ENCODE measurements at places on chromosomes 7 and 10.

DNA sequence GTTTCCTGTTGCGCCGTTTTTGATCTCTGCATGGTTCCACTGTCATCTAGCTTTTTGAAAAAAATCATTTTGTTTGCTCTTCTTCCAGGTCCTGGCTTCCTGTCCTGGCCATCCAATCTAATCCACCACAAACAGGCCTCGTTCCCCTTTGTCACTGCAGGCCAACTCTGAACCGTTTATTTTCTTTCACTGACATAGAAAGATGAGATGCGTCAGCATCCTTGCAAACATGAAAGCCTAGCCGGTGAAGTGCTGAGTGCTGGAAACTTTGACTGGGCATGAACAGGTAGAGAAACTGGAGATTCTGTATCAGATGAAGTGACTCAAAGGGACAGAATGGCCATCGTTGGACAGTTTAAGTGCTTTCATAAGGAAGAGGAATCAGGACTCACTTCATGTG lies 1247.8 kb downstream of the TYW1 start:
- no peak for DNase-seq

DNA sequence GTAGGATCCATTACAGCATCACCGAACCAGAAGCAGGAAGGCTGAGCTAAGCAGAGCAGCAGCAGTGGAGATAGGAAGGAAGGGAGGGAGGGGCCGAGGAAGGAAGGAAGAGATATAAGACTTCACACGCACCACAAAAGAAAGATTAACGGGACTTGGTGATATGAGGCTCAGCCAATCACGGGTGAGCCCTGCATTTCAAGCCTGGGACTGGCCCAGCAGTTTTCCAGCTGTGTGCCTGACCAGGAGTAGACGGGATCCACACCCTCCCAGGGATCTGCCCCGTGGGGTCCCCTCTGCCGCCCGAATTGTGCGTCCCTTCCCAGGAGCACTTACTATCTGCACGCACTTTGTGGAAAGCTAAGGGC lies 16.2 kb downstream of the ATG9B start:
- DNase-seq = no peak

DNA sequence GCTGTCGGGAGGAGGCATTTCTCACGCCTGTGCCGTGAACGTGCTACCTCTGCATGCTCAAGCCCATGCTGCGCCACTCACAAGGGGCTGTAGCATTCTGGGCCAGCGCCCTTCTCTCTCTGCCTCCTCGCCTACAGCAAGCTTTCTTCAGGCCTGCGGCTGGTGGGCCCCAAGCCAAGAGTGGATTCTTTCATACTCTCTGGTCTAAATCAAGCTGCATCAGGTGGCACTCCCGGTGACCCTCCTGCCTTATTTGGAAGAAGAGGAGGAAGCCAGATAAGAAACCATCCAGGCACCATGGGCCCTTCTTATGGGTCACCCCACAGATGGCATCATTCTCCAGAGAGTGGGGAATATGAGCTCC lies 86.7 kb upstream of the DUSP5 start:
- no peak for DNase-seq

GRCh38 chr7:17144322-17144721 lies 154.1 kb upstream of the AHR start:
- DNase-seq = peak; percentile 37

DNA sequence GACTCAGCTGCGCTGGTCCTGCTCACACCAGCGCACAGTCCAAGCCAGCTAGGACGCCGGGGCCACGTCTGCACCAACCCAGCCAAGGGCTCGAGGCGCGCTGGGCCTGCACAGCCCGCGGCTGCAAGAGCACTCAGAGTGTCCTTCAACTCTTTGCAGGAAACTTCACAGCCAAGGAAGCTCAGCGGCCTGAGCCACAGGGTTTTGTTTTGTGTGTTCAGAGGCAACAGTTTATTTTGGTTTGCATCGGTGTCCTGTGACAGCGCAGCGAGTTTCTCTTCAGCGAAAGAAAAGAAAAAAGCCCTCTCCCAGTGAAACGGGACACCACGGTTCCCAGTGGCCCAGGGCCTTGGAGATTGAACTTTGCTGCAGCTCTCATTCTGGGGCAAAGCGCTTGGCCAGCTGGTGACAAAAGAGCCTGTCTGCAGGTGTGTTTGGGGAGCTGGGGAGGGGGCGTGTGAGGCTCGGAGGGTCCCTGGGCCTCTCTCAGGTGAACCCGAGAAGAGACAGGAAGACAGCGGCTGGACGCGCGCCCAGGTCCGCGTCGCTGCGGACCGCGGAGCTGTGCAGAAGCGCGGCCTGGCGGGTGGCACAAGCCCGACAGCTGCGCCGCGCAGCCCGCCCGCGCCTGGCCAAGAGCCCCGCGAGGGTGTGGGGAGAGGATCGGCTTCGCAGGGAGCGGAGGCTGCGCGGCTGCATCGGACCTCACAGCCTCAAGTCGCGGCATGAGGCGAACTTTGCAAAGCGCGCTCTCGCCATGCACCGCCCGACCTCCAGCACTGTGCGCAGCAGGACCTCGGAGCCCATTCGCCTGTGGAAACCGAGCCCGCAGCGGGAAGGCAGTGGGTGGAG lies 922 bp downstream of the CXCL12 start:
- DNase-seq = no peak

DNA sequence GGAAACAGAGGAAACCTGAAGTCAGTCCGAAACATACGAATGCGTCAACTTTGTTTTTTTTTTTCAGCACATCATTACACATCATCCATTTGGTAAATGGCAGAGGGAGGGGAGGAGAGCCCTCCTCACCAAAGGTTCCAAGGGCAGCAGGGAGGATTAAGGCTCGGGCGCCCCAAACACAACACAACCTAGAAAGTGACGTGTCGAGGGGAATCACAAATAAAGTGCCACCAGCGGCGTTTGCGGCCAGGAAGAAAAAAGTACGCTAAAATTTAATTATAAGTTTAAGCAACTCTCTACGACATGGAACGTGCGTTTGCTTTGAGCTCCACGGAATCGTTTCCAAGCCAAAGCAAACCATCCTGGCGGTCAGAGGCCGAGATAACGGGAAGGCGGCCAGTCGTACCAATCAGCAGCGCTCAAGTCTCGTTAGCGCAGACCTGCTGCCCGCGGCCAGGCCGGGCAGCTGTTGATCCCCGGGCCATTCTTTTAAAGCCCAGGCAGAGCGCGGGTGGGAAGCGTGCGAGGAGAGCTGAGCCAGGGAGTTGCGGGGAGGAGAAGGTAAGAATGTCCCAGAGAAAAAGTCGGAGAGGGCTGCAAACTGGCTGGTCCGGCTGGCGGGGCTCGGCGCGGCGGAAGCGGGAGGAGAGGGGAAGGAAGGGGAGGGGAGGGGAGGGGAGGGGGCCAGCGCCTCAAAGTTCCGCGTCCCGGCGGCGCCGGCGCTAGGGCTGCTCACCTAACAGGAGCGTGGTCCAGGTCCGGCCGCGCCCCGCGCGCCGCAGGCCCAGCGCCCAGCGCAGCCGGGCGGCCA lies 719 bp downstream of the DPY19L1 start:
- peak; percentile 38 for DNase-seq

DNA sequence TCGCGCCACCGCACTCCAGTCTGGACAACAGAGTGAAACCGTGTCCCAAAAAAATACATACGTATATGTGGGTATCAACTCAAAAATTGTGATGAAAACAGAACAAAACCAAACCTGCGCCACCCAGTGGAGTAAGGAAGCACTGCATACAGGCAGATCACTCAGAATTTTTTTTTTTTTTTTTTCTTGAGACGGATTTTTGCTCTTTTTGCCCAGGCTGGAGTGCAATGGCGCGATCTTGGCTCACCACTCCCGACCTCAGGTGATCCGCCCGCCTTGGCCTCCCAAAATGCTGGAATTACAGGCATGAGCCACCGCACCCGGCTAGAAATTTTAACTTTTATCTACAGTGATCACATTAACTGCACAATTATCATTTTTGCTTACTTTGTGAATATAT lies 9.1 kb upstream of the TMEM236 start:
- peak; percentile 27 for DNase-seq

GRCh38 chr7:104861729-104862390 lies 152.1 kb upstream of the KMT2E start:
- no peak for DNase-seq

- DNase-seq = no peak
Observed at GRCh38 chr10:88651101-88651551, 13.1 kb upstream of the LIPF start.

GRCh38 chr7:37441386-37441760 lies 7.3 kb downstream of the ELMO1 start:
- peak; percentile 36 for DNase-seq

GRCh38 chr7:114082642-114083165 lies 163.9 kb upstream of the PPP1R3A start:
- DNase-seq = no peak

DNA sequence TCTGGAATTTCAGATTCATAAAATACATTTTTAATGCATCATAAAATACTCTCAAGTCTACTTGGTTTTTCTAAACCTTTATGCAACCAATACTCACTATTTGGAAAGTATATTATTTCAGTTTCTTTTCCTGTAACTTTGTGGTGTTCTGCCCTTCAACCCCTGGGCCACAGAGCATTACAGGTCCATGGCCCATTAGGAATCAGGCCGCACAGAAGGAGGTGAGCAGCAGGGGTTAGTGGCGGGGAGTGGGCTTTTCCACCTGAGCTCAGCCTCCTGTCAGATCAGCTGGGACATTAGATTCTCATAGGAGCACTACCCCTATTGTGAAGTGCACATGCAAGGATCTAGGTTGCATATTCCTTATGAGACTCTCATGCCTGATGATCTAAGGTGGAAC lies 9.7 kb downstream of the SNX13 start:
- no peak for DNase-seq

DNA sequence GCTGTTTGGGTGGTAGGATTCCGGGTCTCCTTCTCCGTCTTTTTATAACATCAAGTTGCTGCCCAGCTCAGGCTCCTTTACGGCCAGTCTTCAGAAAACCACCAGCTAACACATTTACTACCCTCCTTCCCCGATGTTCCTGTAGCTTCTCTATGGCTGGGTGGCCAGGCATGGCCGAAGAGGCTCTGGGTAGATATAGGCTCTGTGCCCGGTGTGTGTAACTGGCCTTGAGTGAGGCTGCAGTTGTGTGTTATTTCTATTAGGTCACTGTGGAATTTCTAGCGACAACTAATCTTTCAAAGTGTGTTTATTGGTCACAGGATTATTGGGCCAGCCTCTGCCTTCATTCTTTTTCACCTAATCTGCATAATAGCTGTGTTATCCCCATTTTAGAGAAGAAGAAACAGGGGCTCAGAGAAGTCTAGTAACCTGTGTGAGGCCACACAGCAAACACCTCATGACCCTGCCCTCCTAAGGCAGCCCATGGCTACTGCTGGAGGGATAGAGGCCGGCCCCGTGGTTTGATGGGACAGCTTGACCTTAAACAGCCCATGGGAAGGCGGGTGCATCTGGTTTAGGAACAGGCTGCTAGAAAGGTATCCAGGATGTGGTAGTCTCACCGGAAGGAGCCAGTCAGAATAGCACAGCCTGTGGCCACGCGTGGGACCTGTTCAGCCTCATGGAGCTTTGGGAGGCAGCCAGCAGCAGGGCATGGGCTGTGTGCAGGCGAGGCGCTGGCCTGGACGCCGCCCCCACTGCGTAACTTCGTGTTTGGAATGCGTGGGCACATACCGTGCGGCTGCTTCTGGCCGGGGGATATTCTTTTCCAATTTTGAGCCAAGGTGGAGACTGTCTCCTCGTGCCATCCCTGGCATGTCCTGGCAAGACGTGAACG lies 29.7 kb downstream of the HTRA1 start:
- no peak for DNase-seq

DNA sequence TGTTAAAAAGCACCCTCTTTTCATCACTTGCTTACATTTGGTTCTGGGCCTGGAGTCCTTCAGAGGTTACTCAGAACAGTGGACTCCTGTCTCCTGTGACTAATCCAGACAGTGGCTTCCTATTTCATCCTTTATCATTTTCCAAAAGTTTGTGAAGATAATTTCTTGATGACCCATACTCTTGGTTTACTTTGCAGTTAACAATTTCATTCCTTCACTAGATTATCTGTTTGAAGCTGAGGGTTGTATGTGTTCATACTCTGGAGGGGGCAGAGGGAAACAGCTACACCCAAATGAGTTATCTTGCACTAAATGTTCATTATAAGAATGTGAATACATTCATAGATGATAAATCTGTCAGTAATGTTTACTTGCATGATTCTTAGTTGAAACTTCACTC lies 124.7 kb downstream of the ZNF248 start:
- DNase-seq = no peak

GRCh38 chr7:22860337-22860736 lies 37.7 kb upstream of the TOMM7 start:
- DNase-seq = no peak

GRCh38 chr10:103917302-103918052 lies 507 bp downstream of the STN1 start:
- no peak for DNase-seq

- DNase-seq = peak; percentile 69
Observed at GRCh38 chr10:46284286-46285229, 2.2 kb upstream of the ANTXRL start.

GRCh38 chr10:130857631-130858295 lies 453.8 kb downstream of the TCERG1L start:
- no peak for DNase-seq

- no peak for DNase-seq
Observed at GRCh38 chr7:109713366-109713765, 1143.7 kb downstream of the DNAJB9 start.

DNA sequence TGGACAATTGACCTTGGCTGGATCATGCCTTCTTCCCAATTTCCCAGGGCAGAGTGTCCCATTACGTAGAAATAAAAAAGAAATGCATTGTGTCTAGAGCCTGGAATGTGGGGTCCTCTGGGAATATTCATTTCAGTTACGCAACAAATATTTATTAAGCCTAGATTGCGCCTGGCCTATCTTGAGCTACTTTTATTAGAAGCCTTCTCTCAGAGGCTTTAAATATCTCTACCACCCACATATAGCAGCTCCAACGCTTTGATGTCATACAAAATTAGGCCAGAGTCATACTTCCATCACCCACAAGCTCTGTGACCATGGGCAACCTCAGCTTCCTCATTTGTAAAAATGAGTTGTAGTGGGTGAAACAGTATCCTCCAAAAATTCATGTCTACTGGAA lies 24.9 kb upstream of the CARD11 start:
- DNase-seq = no peak

DNA sequence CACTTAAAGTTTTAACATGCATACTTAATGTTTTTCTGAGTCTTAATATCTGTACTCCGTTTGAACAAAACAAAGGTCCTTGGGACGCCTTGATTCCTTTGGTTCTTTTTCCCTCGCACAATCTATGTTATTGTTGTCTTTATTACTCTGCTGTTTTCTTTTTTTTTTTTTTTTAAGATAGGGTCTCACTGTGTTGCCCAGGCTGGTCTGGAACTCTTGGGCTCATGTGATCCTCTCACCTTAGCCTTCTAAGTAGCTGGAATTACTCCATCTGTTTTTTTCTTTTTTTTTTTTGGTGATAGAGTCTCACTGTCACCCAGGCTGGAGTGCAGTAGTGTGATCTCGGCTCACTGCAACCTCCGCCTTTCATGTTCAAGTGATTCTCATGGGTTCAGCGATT lies 13.2 kb downstream of the MLLT10 start:
- no peak for DNase-seq

- no peak for DNase-seq
Observed at GRCh38 chr7:55349121-55349520, 16.0 kb upstream of the LANCL2 start.

- DNase-seq = no peak
Observed at GRCh38 chr7:56009695-56010094, 41.5 kb downstream of the PSPH start.

Data from AML-193 (cell line).